ENCODE measurements at places on chromosomes 6 and 20.
A peak's percentile ranks its signal among the peaks of the same experiment; 100 is the strongest.

DNA sequence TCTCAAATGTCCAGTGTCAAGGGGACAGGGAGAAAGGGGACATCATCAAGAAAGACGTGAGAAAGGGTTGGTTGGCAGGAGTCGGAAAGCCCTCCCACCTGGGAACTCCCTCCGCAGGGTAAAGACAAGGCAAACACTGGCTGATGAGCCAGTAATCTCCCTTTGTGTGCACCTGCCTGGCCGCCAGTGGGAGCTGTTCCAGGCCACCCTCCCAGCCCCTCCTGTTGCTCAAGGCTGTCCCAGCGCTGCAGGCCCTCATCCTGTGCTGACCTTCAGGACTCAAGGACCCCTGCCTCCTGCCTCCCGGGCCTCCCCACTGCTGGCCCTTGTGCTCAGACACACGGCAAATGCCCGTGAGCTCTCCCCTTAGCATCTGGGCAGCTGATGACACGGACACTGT lies 7.4 kb downstream of the FRMD1 start:
- DNase-seq = no peak
- peaks cover 19% of the 10 kb centered on the region for H3K27me3 ChIP-seq
- H3K36me3 ChIP-seq = no peaks in the 10 kb centered on the region
- H3K4me3 ChIP-seq = no peak overlapping the region
- H3K27ac ChIP-seq = no peak overlapping the region
- no peaks in the 10 kb centered on the region for H3K4me1 ChIP-seq

DNA sequence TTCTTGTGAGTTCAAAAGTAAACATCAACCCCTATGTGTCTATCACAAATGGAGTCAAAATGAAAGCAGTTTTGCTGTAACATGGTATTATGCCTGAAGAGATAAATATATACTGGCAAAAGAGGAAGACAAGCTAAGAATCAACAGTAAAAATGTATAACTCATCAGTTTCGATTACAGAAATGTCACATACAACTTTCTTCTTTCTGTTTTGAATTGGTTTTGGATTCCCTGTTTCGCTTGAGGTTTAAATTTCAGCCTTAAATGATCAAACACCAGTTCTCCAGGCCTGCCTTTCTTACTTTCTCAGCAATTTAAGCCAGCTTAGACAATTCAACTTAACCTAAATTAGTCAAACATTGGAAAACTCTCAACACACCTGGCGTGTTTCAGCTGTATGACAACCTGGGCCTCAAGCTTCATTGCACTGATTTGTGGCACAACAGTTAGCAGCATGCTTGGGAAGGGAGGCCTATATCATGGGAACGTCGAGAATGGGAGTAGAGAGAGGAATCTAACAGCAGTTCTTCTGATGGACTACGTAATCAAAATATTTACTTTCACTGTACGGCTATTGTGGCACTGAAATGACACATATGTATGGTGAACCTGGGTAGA lies 51.9 kb upstream of the MARCKS start:
- DNase-seq = no peak
- no peak overlapping the region for H3K4me3 ChIP-seq
- H3K4me1 ChIP-seq = peaks cover 6% of the 10 kb centered on the region
- H3K27me3 ChIP-seq = peaks cover 4% of the 10 kb centered on the region

- peaks cover 8% of the 10 kb centered on the region for H3K4me1 ChIP-seq
- no peak overlapping the region for H3K4me3 ChIP-seq
- H3K27ac ChIP-seq = no peak overlapping the region
- H3K36me3 ChIP-seq = peaks cover 6% of the 10 kb centered on the region
- H3K27me3 ChIP-seq = peaks cover 59% of the 10 kb centered on the region
Measured at GRCh38 chr6:5090603-5091002, 5.5 kb downstream of the PPP1R3G start.

GRCh38 chr6:90319044-90319443 lies 22.4 kb upstream of the BACH2 start:
- H3K27ac ChIP-seq = no peak overlapping the region
- H3K36me3 ChIP-seq = peaks cover 6% of the 10 kb centered on the region
- no peak overlapping the region for H3K4me3 ChIP-seq
- no peak for DNase-seq
- peaks cover 18% of the 10 kb centered on the region for H3K4me1 ChIP-seq
- peaks cover 15% of the 10 kb centered on the region for H3K27me3 ChIP-seq

GRCh38 chr20:59733351-59733750 lies 129.0 kb downstream of the PHACTR3 start:
- no peaks in the 10 kb centered on the region for H3K36me3 ChIP-seq
- peaks cover 35% of the 10 kb centered on the region for H3K27me3 ChIP-seq
- no peak for DNase-seq
- H3K27ac ChIP-seq = no peak overlapping the region
- H3K4me1 ChIP-seq = no peaks in the 10 kb centered on the region
- H3K4me3 ChIP-seq = no peak overlapping the region

- no peak overlapping the region for H3K27ac ChIP-seq
- H3K4me1 ChIP-seq = peaks cover 2% of the 10 kb centered on the region
- no peaks in the 10 kb centered on the region for H3K36me3 ChIP-seq
- no peak overlapping the region for H3K4me3 ChIP-seq
- no peak for DNase-seq
Measured at GRCh38 chr20:58706150-58706892, 13.7 kb downstream of the NPEPL1 start.

DNA sequence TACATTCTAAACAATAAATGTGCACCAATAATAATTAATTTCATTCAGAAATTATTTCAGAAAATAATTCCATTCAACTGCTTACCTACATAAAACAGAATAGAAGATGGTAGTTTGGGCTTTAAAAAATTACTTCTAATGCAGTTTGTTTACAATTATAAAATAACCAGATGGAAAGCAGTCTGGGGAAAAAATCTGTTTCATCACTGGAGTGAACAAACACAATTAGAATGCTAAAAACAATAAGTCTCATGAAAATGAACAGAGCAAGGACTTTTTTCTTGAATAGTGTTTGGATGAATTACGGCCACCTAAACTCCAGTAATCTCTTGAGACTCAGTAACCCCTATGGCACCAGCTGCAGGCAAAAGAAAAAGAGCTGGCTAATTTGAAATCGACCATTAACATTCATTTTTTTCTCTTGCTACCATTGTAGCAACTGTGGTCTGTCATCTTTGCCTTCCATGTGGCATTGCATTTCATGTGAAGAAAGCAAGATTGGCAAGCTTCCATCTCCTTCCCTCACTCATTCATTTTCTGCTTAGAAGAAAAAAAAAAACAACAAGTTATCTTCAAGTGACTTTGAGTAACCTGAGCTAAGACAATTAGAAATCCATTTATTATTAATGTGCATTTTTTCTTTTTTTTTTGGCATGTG lies 88.4 kb upstream of the CEP85L start:
- H3K4me1 ChIP-seq = peaks cover 16% of the 10 kb centered on the region
- no peak for DNase-seq
- H3K27ac ChIP-seq = no peak overlapping the region
- peaks cover 11% of the 10 kb centered on the region for H3K27me3 ChIP-seq
- peaks cover 5% of the 10 kb centered on the region for H3K36me3 ChIP-seq

DNA sequence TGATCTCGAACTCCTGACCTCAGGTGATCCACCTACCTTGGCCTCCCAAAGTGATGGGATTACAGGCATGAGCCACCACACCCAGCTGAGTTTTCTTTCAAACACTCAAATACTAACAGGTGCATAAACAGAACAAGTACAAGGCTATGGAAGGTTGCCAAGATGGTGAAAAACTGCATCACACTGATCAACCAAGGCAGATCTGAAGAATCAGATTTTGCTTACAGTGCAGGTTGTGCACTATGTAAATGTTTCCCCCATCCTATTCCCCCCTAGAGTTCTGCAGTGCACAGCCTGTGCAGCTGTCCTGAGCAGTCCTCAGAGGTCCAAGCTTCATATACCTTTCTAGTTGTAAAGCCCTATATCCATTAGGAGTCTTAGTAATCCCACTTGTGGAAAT lies 73.0 kb downstream of the GFRA4 start:
- peaks cover 17% of the 10 kb centered on the region for H3K36me3 ChIP-seq
- no peak for DNase-seq
- no peak overlapping the region for H3K4me3 ChIP-seq
- H3K27ac ChIP-seq = no peak overlapping the region
- peaks cover 3% of the 10 kb centered on the region for H3K4me1 ChIP-seq

DNA sequence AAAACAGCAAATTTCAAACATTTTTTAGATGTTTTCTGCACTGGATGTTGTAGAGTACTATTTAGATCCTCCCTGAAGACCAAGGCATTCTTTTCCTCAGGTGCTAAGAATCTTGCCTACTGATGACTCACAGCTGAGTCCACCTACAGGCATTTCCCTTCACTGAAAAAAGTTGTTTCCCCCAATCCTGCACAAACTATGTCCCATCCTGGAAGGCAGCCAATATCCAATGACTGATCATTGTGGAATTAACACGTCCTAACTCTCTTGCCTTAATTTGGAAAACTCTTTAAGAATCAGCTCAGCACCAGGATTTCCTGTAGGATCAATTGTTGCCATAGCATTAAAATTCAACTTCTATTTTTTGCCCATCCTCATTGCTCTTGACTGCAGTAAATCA lies 268.4 kb upstream of the IRAK1BP1 start:
- H3K27me3 ChIP-seq = no peaks in the 10 kb centered on the region
- no peaks in the 10 kb centered on the region for H3K4me1 ChIP-seq
- DNase-seq = no peak
- no peak overlapping the region for H3K27ac ChIP-seq

DNA sequence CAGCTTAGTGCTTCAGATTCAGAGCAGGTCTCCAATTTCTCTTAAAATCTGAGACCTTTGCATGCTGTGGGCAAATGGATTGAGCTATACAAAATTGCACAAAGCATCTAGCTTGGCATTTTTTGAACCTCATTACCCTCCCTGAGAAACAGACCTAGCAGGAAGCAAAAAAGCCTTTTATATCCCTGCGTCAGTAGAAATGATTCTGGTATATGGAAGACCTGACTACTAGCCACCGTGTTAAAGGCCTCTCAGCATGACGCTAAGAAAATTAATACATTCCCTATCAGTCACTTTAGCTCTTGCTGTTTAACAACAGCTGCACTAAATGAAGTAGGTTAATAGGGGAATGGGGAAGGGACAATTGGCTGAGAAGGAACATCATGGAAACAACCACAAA lies 110.7 kb upstream of the SMLR1 start:
- DNase-seq = no peak
- H3K27me3 ChIP-seq = no peaks in the 10 kb centered on the region
- H3K36me3 ChIP-seq = no peaks in the 10 kb centered on the region
- H3K27ac ChIP-seq = no peak overlapping the region
- H3K4me1 ChIP-seq = peaks cover 13% of the 10 kb centered on the region

GRCh38 chr20:57698116-57698866 lies 11.5 kb downstream of the PMEPA1 start:
- peak overlapping the region; percentile 45 for H3K4me3 ChIP-seq
- no peak overlapping the region for H3K27ac ChIP-seq
- H3K36me3 ChIP-seq = no peaks in the 10 kb centered on the region
- peaks cover 13% of the 10 kb centered on the region for H3K4me1 ChIP-seq
- DNase-seq = no peak

DNA sequence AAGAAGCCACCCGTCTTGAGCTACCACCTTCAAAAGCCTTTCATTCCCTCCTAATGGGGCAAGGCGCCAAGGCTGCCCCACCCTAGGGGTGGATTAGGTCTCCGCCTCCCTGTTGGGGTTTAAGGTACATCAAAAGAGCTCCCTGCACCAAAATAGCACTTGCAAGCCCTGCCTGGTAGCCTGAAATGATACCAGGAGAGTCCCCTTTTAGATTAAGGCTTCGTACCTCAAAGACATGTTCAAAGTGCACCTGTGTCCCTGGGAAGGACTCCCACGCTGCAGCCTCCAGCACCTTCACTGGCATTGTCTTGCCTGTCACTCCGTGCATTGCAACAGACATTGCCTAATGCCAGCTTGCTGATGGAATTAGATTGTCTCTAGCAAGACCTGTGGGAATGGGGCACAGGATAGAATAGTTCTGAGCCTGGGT lies 15.7 kb upstream of the CDKN1A start:
- no peak for DNase-seq
- H3K36me3 ChIP-seq = peaks cover 8% of the 10 kb centered on the region
- H3K27ac ChIP-seq = no peak overlapping the region
- peaks cover 33% of the 10 kb centered on the region for H3K27me3 ChIP-seq
- H3K4me3 ChIP-seq = no peak overlapping the region

- H3K4me1 ChIP-seq = no peaks in the 10 kb centered on the region
- no peaks in the 10 kb centered on the region for H3K36me3 ChIP-seq
- no peak overlapping the region for H3K27ac ChIP-seq
- no peaks in the 10 kb centered on the region for H3K27me3 ChIP-seq
- no peak overlapping the region for H3K4me3 ChIP-seq
Measured at GRCh38 chr6:84547341-84547801, 217.0 kb downstream of the TBX18 start.

DNA sequence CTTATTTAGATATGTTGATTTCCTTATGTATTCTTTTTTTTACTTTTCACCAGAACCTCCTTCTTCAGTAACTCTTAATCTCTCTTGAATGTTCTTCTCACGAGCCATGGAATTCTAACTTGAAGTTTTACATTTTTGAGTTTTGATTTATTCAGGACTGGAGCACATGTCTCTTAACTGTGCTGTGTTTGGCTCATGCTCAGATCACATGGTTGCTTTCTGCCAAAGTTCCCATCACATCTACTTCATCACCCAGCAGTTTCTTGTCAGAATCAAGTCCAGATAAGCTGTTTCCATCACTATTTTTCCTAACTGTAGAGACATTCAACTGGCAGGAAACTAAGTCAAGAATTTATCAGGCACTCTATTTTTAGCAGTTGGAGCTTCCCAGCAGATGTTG lies 31.7 kb downstream of the SLC35A1 start:
- no peak for DNase-seq
- peaks cover 7% of the 10 kb centered on the region for H3K4me1 ChIP-seq
- H3K27ac ChIP-seq = peak overlapping the region; percentile 71

- peaks cover 1% of the 10 kb centered on the region for H3K36me3 ChIP-seq
- H3K27me3 ChIP-seq = no peaks in the 10 kb centered on the region
- H3K4me3 ChIP-seq = no peak overlapping the region
- DNase-seq = no peak
Measured at GRCh38 chr6:148818939-148819575, 72.2 kb downstream of the UST start.

- peak overlapping the region; percentile 68 for H3K4me3 ChIP-seq
- H3K36me3 ChIP-seq = peaks cover 6% of the 10 kb centered on the region
- H3K27me3 ChIP-seq = no peaks in the 10 kb centered on the region
- H3K4me1 ChIP-seq = peaks cover 16% of the 10 kb centered on the region
- peak; percentile 55 for DNase-seq
Measured at GRCh38 chr6:35327349-35328027, 14.9 kb upstream of the PPARD start.

- DNase-seq = no peak
- no peaks in the 10 kb centered on the region for H3K27me3 ChIP-seq
- H3K36me3 ChIP-seq = peaks cover 13% of the 10 kb centered on the region
- H3K4me1 ChIP-seq = peaks cover 5% of the 10 kb centered on the region
- H3K27ac ChIP-seq = no peak overlapping the region
Measured at GRCh38 chr6:53095716-53096115, 30.5 kb downstream of the FBXO9 start.

DNA sequence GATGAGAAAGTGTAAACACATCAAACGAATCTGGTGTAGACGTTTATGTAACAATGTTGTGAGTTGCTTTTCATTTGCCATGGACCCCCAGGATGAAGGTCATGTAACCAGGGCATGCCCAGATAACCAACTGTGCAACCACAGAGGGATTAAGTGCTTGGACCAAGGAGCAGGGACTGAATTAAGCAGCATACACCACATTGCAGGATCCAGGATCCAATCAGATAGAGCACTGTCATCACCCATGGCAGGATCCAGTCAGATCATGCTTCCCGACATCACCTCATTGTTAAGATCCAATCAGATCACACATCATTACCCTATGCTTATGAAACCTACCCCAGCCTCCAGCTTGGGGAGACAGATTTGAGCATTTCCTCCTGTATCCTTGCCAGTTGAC lies 74.3 kb upstream of the RCAN2 start:
- H3K4me1 ChIP-seq = no peaks in the 10 kb centered on the region
- peaks cover 7% of the 10 kb centered on the region for H3K27me3 ChIP-seq
- DNase-seq = no peak
- H3K27ac ChIP-seq = no peak overlapping the region
- no peaks in the 10 kb centered on the region for H3K36me3 ChIP-seq

Measured in T-helper 17 cell (primary cell).